ENCODE measurements at places on chromosomes 3 and 15. TPM values are rescaled to one million over a fixed set of nuclear protein-coding genes. Genes with fewer than 3 reads are reported as not detected.

The SSUH2 gene
- total RNA-seq: 2.4 TPM

DNA sequence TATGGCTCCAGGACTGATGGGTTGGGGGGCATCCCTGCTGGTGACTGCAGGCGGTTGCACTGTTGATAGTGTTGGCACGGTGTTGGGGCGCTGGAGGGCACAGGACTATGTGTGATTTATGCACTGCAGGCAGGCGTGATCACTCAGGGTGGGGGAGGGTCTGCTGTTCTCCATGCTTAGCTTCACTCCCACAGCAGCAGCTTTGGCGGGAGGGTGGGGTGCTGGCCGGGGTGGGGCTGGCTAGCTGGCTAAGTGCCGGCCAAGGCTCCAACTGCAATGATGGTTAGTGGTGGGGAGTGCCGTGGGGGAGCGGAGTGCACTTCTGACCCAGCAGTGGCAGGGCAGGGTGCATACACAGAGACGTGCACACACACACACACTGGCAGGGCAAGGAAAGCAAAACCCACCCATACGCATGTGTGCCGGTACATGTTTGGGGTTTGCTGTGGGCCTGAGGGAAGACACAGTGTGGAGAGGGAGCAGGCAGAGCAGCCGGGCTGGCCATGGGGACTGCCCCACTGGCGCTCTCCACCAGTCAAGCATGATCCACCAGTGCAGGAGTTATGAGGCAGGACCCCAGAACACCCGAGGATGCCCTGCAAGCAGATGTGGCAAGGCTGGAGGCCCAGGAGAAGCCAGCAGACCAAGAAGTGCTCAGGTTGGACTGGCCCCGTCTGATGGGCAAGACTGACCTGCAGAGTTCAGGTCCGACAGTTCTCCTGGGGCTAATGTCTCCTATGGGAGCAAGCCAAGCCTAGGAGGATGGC is 16.5 kb upstream of the FGF7 start:
- DNase-seq: peak; percentile 49

The IGF2BP2 gene
- total RNA-seq: 18.5 TPM

The DNASE1L3 gene
- total RNA-seq: 0.67 TPM

DNA sequence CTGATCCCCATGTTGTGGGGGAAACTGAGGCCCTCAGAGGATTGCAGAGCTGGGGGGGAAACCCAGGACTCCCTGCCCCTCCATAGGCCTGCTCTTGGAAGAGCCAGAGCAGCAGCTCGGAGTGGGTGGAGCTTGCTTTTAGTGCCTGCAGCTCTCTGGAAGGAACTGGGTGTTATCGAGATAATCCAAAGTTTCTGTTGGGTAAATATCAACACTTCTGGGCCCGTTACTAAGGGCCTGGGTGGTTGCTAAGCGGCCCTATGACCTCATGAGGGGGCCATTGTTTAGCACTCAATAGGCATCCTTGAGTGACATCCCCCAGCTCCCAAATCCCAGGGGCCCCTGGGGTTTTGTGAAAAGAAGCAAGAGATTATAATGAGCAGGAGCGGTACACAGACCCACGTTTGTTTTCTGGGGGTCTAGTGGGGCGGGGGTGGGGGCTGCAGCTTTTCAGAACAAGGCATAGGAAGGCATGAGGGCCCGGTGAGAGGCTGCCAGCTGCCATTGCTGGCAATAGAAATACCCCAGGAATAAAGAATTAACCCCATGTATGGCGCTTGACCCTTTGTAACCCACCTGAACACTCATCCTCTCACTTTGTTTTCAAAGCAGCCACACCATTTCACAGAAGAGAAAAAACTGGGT is 48.3 kb upstream of the ATP2B2 start:
- DNase-seq: peak; percentile 50

GRCh38 chr3:146164971-146165769 is 4.2 kb upstream of the PLOD2 start:
- DNase-seq: no peak

- DNase-seq: no peak
These were observed 43.7 kb downstream of the MYZAP start for GRCh38 chr15:57635300-57635909.

The IMPG2 gene
- 0.38 TPM for total RNA-seq

DNA sequence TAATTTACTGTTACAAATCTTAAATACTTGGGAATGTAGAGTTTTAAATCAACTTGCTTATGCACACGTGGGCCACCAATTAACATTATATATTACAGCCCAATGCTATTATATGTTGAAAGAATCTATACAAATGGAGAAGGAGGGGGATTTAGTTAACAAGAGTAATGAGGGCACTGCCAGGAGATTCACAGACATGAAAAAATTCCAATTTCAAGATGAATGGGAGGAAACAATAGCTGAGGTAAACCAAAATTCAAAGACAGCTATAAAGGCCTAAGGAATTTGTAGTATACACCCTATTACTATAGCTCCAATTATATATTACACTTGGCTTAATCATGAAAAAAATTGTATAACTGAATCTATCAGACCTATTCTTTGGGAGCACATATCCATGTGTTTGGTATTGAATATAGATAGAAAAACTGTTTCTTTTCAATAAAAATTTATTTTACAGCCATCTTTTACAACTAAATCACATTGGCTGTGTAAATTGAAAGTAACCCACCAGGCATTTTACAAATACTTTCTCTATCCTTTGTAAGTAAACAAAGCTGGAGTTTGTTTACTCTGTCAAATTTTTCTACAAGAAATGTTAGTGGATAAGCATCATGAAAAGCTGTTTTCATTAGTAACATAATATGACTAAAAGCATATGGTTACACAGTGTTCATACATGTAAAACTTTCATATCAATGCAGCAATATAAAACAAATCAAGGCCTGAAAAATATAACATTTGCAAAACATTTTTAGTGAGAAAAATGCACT is 1045.8 kb downstream of the ROBO1 start:
- no peak for DNase-seq

DNA sequence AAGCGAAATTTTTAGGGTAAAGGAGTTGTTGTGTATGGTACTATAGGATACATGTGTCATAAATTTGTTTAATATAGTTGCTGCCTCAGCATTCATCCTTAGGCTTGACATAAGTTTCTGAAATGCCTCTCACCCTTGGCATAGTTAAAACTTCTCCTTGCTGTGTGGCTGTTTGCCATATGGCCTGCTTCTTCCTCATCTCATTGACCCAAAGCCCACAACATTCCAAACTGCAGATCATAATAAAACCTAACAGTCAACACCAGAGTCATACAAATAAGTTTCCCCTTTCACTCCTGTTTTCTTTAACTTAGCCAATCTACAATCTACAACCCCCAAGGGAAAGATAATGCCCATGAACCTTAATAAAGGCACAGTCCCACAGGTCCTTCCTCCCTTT is 136.6 kb downstream of the TMCC1 start:
- no peak for DNase-seq

The NANOGP8 gene
- not detected for total RNA-seq

- no peak for DNase-seq
These were observed 2.7 kb downstream of the TEX55 start for GRCh38 chr3:119148493-119149180.

DNA sequence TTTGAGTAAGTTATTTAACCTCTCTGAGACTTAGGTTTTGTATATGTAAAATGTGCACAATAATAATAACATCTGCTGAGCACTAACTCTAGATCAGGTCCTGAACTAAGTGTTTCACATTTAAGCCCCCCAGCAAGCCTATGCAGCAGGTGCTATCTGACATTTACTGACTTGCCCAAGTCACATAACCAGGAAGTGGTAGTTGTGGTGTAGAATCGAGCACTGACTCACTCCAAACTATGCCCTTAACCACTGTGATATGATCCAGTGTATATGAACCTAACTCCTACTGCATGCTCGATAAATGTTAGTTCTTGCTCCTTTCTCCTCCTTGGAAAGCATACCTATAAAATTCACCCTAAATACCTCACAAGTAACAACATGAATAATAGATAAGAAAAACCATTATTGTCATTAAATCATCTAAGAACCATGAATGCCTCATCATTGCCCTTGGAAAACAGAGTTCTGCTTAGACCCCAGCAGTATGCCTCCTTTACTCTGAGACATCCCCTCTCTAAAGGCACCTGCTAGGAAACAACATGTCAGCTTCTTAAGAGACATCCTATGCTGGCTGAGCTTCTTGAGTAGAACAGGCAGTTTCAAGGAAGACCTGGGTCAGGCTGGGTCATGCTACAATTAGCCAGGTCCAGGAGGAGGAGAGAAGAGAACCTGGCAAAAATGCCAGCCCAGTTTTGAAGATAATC is 3.0 kb upstream of the SHC4 start:
- DNase-seq: no peak

- no peak for DNase-seq
These were observed 595 bp downstream of the PDCD7 start for GRCh38 chr15:65132878-65133547.

- peak; percentile 70 for DNase-seq
These were observed 7.8 kb upstream of the WNT7A start for GRCh38 chr3:13887495-13888300.

The KPNA1 gene
- 94.7 TPM for total RNA-seq

The CPA3 gene
- total RNA-seq: 1.9 TPM

The GHSR gene
- not detected for total RNA-seq

DNA sequence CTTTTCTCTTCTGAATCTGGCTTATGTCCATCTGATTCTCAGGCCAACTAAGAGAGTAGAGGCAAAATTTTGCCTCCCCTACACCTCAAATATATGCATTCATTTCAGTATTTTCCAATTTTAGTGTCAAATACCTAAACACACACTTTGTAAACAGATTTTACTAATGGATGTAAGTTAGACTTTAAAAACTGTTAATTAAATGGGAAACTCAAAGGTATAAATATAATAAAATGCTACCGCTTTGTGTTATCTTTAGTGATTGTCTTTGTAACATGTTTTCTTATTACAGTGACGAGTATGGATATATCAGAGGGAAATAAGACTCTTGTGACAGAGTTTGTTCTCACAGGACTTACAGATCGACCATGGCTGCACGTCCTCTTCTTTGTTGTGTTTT is at the start of gene OR5AC2:
Gene OR5AC2 (plus strand): TSS at position 301 of the 400 bp plus-strand sequence. CDS start 0 bp downstream, at position 301.
- no peak for DNase-seq

DNA sequence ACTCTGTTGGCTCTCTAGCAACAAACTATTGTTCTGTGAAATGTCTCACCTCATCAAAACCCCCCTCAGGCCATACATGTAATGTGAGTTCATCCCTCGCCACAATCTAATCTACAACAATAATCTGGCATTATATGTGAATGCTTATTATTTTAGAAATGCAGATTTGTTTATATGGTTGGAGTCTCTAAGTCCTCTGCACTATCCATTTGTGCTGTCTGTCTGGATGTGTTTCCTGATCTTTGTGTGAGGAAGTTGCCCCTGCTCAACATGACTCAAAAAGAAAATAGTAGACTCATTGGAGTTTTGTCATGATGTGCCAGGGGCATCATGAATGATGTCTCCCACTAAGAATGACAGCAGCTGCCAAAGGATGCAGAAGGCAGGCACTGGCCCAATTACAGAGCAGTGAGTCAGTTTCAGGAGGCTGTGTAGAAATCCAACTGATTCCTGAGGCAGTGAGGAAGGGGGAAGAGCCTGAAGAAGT is 161.6 kb upstream of the PDZRN3 start:
- DNase-seq: no peak

The MYRIP gene
- total RNA-seq: 0.70 TPM

The TNFAIP8L3 gene
- 4.8 TPM for total RNA-seq

DNA sequence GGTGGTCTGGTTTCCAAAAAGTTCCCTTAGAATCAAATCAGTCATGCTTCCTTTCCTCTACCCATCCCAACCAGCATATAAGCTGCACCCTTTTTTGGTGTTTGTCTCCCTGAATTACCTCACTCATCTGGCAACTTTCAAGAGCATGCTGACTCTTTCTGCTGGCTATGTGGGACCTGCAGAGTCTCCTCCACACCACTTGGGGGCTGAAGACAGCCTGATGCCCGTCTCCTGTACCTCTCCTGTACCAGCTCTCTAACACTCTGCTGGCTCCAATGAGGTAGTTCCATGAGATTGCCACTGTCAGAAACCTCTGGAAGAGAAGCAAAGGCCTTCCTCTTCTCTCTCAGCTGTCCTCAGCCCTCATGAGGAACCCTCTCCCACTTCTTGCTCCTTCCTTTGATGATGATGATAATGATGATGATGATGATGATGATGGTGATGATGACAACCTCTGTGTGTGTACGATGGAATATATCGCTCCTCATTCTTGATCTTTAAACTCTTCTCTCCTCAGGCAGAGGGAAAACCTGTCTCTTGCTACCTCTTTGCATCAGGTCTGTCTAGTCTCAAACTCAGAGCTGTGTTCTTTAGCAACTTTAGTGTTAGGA is 257.5 kb downstream of the ZNF621 start:
- DNase-seq: no peak

DNA sequence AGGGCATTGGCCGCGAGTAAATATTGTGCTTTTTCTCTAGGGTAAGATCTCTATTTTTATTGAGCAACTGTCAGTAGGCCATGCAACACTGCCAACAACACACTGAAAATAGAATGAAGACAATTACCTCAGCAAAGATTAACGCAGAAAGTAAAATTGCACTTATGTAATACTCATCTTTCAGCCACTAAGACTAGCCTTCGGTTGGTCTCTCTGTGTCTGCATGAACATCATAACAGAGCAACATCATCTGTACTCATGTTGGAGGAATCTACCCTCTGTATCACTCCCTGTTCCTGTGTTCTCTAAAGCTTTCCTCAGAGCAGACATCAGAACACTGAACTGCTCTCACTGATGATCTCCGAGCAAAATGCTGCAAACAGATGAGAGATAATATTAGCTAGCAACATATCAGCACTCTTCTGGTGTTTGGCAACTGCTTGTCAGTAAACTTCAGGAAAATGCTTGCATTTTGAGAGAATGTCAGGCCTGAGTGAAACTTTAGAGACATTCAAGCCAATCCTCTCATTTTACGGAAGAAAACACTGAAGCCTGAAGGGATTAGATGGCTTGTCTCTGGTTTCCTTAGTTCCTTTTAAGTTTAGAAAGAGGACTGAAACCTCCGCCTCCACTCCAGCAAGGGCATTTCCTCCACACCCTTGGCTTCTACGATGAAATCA is 8.4 kb upstream of the LRRC3B start:
- no peak for DNase-seq

DNA sequence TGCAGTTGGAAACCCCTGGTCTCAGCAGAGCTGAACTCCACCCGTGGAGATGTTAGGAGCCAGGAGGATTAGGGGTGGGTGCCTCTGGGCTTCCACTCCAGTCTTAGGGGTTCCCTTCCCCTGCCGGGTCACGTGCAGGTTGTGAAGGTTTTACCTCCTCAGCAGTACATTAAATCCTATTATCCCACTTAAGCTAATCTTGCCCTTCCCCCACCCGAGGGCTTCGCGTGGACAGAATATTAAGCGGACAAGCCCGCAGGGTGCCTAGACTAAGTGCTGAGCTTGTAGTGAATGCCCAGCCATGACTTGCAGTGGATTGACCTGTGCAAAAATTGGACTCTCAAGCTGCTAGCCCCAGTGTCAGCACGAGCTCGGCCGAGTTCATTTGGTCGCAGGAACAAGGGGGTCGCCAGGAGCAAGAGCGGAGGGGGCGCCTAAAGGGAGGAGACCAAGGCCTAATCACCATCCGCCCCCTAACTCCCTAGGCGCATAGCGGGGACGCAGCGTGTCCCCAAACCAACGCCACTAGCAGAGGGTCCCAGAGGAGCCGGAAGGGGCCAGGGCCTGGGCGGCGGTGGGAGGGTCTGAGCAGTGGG is 498 bp upstream of the SEMA4B start:
- no peak for DNase-seq

Data from cardiac septum (tissue), 1 donor.